Central memory CD4-positive, alpha-beta T cell (primary cell): ENCODE measurements at places on chromosomes 2 and 18.
A peak's percentile ranks its signal among the peaks of the same experiment; 100 is the strongest.

- DNase-seq = no peak
Measured at GRCh38 chr18:23143815-23144261, 8.6 kb downstream of the CABLES1 start.

- no peak for DNase-seq
Measured at GRCh38 chr18:36296650-36297416, 680 bp upstream of the FHOD3 start.

DNA sequence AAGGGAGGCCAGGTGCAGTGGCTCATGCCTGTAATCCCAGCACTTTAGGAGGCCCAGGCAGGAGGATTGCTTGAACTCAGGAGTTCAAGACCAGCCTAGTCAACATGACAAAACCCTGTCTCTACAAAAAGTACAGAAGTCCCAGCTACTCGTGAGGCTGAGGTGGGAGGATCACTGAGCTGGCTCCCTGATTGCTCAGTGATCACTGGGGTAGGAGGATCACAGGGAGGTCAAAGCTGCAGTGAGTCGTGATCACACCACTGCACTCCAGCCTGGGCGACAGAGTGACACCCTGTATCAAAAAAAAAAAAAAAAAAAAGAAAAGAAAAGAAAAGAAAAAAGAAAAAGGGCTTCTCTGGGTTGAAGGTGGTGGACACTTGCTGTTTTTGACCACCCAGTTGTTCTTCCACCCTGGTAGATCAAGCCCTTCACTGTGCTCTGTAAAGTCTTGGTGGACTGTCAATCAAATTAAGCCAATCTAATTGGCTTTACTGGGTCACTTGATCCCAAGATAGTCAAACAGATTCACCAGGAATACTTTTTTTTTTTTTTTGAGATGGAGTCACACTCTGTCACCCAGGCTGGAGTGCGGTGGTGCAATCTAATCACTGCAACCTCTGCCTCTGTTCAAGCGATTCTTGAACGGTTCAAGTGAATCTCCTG, 191.6 kb downstream of the AGPS start:
- DNase-seq = no peak

- DNase-seq = peak; percentile 6
Measured at GRCh38 chr2:174247474-174248186, 702 bp downstream of the OLA1 start.

- DNase-seq = no peak
Measured at GRCh38 chr2:189522435-189523151, 58.0 kb downstream of the SLC40A1 start.

DNA sequence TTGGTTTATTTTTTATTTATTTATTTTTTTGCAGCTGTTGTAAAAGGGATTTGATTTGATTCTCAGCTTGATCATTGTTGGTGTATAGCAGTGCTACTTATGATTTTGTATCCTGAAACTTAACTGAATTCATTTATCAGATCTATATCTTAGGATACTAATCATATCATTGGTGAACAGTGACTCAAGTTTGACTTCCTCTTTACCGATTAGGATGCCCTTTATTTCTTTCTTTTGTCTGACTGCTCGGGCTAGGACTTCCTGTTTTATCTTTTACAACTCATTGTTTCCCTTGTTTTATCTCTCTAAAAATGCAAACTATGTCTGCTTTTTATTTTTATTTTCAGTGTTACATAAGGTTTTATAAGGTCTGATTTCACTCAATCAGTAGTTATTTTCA, 23.6 kb downstream of the SP100 start:
- DNase-seq = no peak

DNA sequence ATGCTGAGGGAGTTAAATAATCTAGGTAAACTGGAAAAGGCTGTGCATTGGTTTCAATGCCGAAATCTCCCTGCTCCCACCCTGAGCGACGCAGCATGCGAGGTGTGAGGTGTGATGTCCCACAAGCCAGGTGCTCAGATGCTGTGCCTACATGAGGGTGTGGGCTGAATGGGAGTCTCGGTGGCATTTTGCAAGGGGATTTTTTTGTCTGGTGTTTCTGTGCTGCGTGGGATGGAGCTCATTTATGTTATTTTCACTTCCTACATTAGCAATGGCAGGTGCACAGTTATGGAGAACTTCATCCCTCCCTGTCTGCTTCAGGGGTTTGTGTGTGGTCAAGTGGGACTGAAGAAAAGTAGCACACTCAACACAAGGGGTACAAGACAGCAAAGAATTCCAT, 110.2 kb upstream of the CCDC68 start:
- DNase-seq = no peak

DNA sequence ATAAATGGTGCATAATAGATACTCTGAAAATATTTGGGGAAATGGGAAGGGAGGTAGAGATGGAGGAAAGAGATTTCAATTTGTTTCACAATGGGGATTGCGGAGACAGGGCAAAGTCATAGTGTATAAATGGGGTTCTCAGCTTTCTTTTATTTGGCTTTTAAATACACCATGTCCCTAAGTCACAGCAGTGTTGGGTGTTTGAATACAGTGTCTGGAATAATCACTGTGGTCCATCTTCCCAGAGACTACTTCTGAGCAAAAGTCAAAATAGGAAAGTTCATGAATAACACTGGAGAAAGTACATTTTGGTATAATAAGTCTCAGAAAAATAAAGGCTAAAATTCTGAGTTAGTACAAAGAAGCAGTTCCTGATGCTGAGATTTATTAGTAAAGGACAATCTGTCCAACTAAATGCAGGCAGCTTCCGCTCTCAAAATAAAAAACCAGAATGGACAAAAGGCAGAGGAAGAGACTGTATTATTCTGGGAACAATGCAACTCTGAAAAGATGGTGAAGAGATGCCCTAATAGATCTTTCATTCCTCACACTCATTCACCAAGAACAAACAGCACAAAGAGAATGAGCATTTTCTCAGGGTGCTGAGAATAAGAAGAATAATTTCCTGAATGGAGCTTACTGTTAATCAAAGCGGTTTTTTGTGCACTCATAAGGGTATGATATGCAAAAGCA, 295.4 kb upstream of the PIK3C3 start:
- DNase-seq = no peak

GRCh38 chr18:59839246-59839645, 60.5 kb upstream of the PMAIP1 start:
- no peak for DNase-seq

- no peak for DNase-seq
Measured at GRCh38 chr2:234885118-234885517, 66.7 kb upstream of the SH3BP4 start.

- DNase-seq = no peak
Measured at GRCh38 chr18:38244480-38244879, 678.9 kb upstream of the CELF4 start.

DNA sequence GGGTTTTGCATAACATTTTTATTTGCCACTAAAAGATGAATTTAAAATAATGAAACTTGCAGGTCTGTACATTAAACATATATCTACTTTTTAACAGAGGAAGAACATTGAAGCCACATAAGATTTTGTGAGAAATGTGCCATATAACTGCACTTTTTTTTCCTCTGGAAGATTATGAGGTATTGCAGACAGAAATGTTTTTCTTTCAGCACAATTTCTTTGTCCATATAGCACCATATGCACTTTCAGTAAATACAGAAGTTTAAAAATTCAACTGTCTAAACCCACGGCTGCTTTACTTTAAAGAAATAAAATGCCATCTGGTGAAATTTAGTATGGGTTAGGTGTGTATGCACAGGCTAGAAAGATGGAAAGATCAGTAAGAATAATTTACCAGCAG, 470 bp upstream of the FAP start:
- DNase-seq = no peak

DNA sequence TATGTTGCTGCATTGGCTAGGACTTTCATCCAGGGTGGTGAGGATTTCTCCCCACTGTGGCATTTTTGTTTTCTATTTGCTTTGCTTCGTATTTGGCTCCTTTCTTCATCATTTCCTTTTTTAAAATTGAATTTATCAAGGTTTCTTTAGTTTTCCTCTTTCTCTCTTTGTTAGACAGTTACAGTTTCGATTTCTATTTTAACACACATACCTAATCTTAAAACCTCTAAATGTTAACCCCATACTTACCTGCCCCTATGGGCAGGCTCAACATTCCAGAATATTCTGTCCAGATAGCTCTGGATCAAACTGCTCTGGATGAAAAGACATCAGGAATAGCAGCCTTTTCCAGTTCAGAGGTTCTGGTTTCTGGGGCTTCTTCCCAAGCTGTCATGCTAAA, 49.2 kb downstream of the DIPK1C start:
- DNase-seq = no peak
